ENCODE measurements at places on chromosomes 3 and 15.

- no peak overlapping the region for H3K4me3 ChIP-seq
- no peaks in the 10 kb centered on the region for H3K36me3 ChIP-seq
Measured at GRCh38 chr3:57085211-57085610, 24.7 kb downstream of the SPATA12 start.

GRCh38 chr3:185460719-185461350, 38.0 kb downstream of the TMEM41A start:
- no peak overlapping the region for H3K4me3 ChIP-seq
- no peaks in the 10 kb centered on the region for H3K36me3 ChIP-seq
- H3K27me3 ChIP-seq = no peaks in the 10 kb centered on the region
- DNase-seq = no peak
- no peaks in the 10 kb centered on the region for H3K4me1 ChIP-seq

- H3K27me3 ChIP-seq = no peaks in the 10 kb centered on the region
- no peak overlapping the region for H3K27ac ChIP-seq
- H3K36me3 ChIP-seq = no peaks in the 10 kb centered on the region
- H3K4me1 ChIP-seq = no peaks in the 10 kb centered on the region
Measured at GRCh38 chr15:73583544-73583943, 49.6 kb downstream of the NPTN start.

GRCh38 chr3:34312684-34313083, 514.3 kb downstream of the PDCD6IP start:
- no peak overlapping the region for H3K4me3 ChIP-seq
- H3K27ac ChIP-seq = no peak overlapping the region

DNA sequence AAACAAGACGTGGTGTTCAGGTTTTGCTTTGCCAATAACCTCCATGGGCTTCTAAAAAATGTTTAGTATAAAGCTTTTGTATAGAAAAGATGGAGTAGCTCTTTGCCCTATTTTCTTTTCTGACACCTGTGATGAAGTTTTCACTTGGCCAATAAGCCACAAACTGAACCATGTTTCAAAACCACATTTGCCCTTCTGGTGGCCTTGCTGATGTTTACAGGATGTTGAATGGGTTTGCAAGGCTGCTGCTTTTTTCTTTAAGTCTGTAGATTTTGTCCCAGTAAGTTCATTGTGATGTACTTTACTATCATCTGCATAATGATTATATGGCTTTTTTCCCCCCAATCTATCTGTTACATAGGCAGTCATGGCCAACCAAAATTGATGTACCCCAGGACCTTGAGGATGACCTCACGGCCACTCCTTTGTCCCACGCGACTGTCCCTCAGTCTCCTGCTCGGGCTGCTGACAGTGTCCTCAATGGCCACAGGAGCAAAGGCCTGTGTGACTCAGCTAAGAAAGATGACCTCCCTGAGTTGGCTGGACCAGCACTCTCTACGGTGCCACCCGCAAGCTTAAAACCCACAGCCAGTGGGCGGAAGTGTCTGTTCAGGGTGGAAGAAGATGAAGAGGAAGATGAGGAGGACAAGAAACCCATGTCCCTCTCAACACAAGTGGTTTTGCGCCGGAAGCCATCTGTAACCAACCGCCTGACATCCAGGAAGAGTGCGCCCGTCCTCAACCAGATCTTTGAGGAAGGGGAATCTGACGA, 60.8 kb downstream of the SNRK start:
- no peak for DNase-seq
- H3K27ac ChIP-seq = no peak overlapping the region
- H3K27me3 ChIP-seq = no peaks in the 10 kb centered on the region
- H3K36me3 ChIP-seq = no peaks in the 10 kb centered on the region

- no peak overlapping the region for H3K27ac ChIP-seq
- no peak overlapping the region for H3K4me3 ChIP-seq
- no peak for DNase-seq
Measured at GRCh38 chr3:46143951-46144473, 64.1 kb downstream of the CCR1 start.

DNA sequence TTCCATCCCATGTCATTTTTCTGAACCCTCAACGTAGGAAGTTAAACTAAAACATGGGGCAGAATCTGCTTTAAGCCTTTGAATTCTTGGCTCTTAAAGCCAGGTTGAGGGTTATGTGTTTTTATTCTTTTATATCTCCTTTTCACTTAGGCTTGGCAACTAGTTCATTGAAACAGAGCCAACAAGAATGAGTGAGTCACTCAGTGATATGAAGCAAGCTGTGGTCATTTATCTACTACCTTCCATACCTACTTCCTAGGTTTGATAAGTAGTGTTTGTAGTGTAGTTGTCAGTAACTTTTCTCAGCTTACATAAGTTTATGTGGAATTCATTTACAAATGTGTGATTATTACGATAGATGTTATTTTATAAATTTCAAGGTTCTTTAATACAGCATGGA, 67.4 kb downstream of the SNRPN start:
- H3K4me3 ChIP-seq = no peak overlapping the region
- no peaks in the 10 kb centered on the region for H3K4me1 ChIP-seq
- H3K36me3 ChIP-seq = no peaks in the 10 kb centered on the region
- H3K27ac ChIP-seq = no peak overlapping the region
- H3K27me3 ChIP-seq = no peaks in the 10 kb centered on the region
- DNase-seq = no peak

GRCh38 chr15:33639051-33639450, 328.3 kb downstream of the RYR3 start:
- no peak for DNase-seq
- no peaks in the 10 kb centered on the region for H3K4me1 ChIP-seq
- no peak overlapping the region for H3K27ac ChIP-seq
- H3K27me3 ChIP-seq = no peaks in the 10 kb centered on the region
- H3K4me3 ChIP-seq = no peak overlapping the region

GRCh38 chr3:127082066-127082465, 99.2 kb downstream of the PLXNA1 start:
- H3K36me3 ChIP-seq = no peaks in the 10 kb centered on the region
- H3K4me1 ChIP-seq = no peaks in the 10 kb centered on the region
- H3K27ac ChIP-seq = no peak overlapping the region
- H3K27me3 ChIP-seq = no peaks in the 10 kb centered on the region
- no peak for DNase-seq

DNA sequence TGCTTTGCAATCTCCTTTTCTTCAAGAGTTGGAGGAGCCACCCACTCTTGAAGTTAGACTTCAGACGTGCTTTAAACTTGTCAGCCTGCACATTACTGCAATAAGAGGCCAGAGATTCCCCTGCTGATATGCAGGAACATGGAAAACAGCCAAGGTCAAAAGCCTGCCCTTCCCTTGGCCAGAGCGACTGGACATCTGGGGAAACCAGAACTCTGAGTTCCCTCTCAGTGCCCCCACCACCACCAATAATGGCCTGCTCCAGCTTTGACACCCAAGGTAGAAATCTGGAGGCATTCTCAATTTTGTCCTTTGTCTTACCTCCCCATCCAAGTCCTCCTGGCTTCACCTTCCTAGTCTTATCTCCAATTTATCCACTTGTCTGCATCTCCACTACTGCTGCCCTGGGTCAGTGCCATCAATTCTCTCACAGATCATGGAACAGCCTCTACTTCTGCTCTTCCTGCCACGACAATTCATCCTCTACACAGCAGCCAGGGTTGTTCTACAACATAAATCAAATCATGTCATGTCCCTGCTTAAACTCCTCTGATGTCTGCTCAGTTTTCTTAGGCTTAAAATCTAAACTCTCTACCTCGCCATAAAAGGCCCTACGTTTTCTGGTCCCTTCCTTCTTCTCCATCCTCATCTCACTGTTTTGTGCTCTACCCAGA, 191.6 kb upstream of the WNT5A start:
- DNase-seq = no peak
- no peaks in the 10 kb centered on the region for H3K36me3 ChIP-seq
- no peak overlapping the region for H3K4me3 ChIP-seq
- H3K4me1 ChIP-seq = no peaks in the 10 kb centered on the region
- H3K27ac ChIP-seq = no peak overlapping the region

DNA sequence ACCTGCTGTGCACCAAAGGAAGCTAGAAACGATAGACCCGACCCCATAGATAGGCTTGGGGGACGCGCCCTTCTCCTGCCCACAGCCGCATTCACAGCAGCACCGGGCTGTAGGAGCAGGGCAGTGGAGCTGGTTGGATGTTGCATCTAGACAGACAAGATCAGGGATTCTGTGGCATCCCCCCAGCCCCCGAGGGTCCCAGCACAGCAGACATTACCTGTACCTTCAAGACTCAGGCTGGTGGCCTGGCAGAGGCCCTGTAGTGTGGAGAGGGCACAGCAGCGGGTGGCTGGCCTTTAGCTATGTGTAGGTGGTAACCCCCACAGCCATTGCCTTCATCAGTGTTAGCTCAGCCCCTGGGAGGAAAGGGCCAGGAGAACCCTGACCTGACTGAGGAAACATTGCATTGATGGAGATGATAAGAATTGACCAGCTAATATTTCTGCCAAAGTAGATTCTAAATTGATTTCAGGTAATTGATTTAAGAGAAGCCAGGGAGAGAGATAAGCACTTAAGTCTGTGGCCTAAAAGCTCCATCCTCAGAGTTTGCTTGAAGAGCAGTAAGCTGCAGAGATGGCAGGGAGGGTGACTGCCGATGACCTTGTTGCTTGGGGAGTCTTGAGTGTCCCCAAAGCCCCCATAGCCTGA, 269.4 kb downstream of the TLE3 start:
- H3K4me1 ChIP-seq = no peaks in the 10 kb centered on the region
- no peaks in the 10 kb centered on the region for H3K27me3 ChIP-seq
- no peak overlapping the region for H3K4me3 ChIP-seq
- no peak overlapping the region for H3K27ac ChIP-seq
- H3K36me3 ChIP-seq = no peaks in the 10 kb centered on the region

- no peak overlapping the region for H3K4me3 ChIP-seq
- no peaks in the 10 kb centered on the region for H3K27me3 ChIP-seq
- no peaks in the 10 kb centered on the region for H3K36me3 ChIP-seq
- no peak for DNase-seq
- no peak overlapping the region for H3K27ac ChIP-seq
Measured at GRCh38 chr3:94336046-94336753, 273.3 kb downstream of the NSUN3 start.

GRCh38 chr3:109072194-109072593, 45.7 kb downstream of the MORC1 start:
- H3K27me3 ChIP-seq = no peaks in the 10 kb centered on the region
- no peak overlapping the region for H3K27ac ChIP-seq
- DNase-seq = no peak
- no peaks in the 10 kb centered on the region for H3K4me1 ChIP-seq

DNA sequence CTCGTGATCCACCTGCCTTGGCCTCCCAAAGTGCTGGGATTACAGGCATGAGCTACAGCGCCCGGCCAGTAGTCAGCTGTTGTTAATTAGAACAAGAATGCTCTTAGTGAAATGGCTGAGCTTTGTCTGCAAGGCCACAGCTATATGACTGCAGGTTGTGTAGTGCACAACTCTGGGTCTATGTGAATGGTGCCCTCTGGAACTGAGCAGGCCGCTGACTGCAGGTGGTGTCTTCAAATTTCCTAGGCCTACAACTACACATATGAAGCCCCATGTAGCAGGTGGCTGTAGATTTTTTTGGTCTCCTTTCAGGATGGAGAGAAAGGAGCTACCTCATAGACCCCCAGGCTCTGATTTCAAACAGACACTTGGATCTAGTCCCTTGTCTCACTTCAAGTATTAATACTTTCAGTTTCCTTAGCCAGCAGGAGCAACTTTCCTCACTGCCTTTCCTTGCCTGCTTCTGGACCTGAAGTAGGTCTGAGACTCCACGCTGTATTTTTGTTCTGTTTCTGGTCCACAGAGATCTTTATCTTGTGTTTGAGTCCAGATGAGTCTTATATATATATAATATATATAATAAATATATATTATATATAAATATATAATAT, 86.9 kb downstream of the C3orf80 start:
- no peaks in the 10 kb centered on the region for H3K36me3 ChIP-seq
- no peak for DNase-seq
- H3K4me1 ChIP-seq = no peaks in the 10 kb centered on the region
- H3K27me3 ChIP-seq = no peaks in the 10 kb centered on the region
- no peak overlapping the region for H3K27ac ChIP-seq
- H3K4me3 ChIP-seq = no peak overlapping the region

DNA sequence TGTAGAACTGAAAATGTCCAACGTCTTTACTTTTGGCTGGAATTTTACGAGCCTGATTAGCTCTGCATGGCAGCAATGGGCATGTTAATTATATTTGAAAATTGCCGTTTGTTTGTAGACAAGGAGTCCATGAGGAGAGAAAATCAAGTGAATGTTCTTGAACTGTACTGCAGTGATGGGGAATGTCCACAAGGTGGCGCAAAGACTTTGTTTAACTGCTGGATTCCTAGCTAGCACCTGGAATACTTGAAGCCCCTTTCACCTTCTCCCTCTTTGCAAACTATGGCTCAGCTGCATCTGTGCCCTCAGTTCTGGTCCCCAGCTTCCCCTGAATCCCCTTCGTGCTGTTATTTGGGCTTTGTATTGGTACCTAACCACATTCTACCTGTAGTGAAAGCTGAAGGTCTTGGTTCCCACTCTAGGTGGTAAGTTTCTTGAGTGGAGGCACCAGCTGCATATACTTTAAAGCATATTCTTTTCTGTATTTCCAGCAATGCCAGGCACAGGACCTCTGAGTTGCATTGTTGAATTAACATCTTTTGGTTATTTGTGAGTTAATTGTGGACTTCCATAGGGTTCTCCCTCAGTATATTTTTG, 25.3 kb downstream of the EXOG start:
- peak; percentile 61 for DNase-seq
- H3K27ac ChIP-seq = no peak overlapping the region
- H3K27me3 ChIP-seq = no peaks in the 10 kb centered on the region
- H3K4me3 ChIP-seq = no peak overlapping the region
- H3K4me1 ChIP-seq = no peaks in the 10 kb centered on the region

GRCh38 chr3:195162033-195162669, 108.8 kb downstream of the XXYLT1 start:
- H3K27me3 ChIP-seq = no peaks in the 10 kb centered on the region
- H3K36me3 ChIP-seq = no peaks in the 10 kb centered on the region
- no peak overlapping the region for H3K27ac ChIP-seq
- H3K4me1 ChIP-seq = peaks cover 5% of the 10 kb centered on the region
- peak; percentile 61 for DNase-seq
- no peak overlapping the region for H3K4me3 ChIP-seq

DNA sequence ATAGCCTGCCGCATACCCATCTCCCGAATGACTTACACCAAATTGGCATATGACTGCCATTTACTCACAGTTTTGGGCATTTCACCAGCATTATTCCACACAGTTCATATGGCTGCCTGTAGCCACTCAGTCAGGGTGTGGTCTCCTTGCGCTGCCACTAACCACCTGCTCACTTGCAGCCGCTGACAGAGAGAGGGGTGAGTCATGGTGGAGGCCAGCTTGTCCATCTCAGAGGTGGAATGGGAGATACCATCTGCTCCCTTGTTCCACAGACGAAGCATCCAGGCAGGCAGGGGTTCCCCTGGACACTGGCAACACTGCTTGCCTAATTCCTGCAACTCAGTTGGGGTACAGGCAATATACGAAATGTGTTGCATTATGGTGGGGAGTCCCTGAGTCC, 15.6 kb downstream of the CCRL2 start:
- no peaks in the 10 kb centered on the region for H3K36me3 ChIP-seq
- DNase-seq = no peak
- H3K4me3 ChIP-seq = no peak overlapping the region
- no peak overlapping the region for H3K27ac ChIP-seq
- no peaks in the 10 kb centered on the region for H3K4me1 ChIP-seq
